ENCODE measurements at places on chromosomes 16 and 17.
A peak's percentile ranks its signal among the peaks of the same experiment; 100 is the strongest.

DNA sequence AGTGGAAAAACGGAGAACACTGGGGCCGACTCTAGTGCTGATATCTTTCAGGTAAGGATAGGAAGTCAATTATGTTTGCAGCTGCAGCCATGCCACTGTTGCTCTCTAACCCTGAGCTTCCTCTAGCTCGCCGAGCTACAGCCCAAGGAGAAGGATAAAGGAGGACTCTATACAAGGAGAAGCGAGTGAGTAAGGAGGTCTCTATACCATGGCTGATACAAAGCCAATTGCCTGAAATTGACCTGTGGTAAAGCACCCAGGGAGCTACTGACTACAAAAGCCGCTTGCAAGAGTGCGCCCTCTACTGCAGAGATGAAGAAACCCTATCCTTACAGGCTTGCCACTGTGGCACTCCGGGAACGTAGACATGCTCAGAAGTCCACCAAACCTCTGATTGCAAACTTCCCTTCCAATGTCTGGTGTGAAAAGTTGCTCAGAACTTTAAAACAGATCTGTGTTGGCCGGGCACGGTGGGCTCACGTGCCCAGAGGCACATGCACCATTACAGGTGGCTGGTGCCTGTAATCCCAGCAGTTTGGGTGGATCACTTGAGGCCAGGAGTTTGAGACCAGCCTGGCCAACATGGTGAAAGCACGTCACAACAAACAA, 10.8 kb upstream of the SLC46A1 start:
- peak; percentile 28 for DNase-seq

DNA sequence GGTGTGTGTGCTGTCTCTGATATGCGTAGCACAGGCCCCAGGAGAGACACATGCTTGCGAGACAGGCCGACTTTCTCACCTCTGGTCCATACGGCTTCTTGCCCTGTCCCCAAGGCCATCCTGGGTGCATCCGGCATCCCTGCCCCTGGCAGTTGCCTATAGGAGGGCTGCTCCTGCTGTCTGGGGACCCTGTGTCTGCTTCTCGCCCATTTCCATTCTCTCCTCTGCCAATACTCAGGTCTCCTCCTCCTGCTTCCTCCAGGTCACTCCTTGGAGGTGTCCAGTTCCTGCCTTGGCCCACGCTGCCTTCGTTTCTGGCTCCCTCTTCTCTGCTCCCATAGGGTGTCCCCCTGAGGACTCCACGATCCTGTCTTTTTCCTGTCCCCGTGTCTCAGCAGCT, 89.0 kb downstream of the DNAH17 start:
- DNase-seq: no peak

GRCh38 chr17:74268558-74268957, 5.5 kb upstream of the DNAI2 start:
- DNase-seq: no peak

- DNase-seq: no peak
Observed at GRCh38 chr16:56977216-56977615, 12.1 kb upstream of the NLRC5 start.

DNA sequence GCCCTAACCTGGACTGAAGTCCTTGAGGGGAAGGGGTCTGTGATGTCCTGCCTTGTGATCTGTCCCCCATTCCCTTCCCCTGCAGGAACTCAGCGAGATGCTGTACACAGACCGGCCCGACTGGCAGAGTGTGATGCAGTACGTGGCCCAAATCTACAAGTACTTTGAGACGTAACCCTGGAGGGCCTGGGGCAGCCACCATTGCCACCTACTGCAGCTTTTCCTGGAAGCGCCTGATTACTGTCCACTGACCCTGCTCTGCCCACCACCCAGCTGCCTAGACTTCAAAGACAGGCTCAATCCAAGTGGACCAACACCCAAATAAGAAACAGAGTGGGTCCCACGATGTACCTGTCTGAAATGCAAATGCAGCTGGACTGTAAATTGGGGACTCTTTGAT, 153.4 kb downstream of the LGALS9B start:
- DNase-seq: no peak

- DNase-seq: no peak
Observed at GRCh38 chr17:80786470-80786869, 205.2 kb upstream of the CHMP6 start.

- no peak for DNase-seq
Observed at GRCh38 chr17:10031606-10032005, 126.5 kb upstream of the RCVRN start.
